ENCODE measurements at places on chromosomes 6 and 20.

DNA sequence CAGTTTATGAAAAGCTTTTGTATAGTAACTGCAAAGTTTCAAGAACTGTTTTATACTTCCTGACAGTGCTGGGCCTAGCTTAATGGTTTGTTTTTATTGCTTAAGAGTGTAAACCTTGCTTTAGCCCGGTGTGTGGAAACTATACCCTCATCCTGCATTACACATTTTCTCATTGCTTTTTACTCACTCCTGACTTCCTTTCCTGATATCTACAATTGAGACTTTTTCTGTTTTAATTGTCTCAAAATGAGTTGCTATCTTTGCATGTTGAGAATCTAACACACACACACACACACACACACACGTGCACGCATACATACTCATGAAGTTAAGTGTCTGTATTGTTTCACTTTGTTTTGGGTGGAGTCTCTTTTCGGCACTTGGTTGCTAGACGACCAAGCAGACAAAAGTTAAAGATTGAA is 16.7 kb downstream of the BMP2 start:
- no peak for DNase-seq

GRCh38 chr6:34374069-34374468 is 18.4 kb downstream of the NUDT3 start:
- DNase-seq = peak; percentile 72

DNA sequence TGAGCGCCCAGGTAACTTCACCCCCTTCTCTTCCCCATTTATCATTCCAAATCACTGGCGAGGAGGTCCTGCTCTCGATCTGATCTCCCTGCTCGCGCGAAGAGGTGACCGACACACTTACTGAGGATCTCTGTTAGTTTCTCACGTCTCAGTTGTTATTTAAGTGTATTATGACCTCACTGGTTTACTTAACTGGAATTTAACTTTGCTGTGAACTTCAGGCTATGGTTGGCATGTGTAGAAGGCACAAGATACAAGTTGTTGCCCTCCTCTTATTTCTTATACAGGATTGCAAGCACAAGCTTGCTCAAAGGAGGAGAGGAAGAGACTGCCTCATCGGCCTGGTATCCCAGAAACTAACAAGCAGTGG is 1.2 kb downstream of the RNF217 start:
- no peak for DNase-seq

- no peak for DNase-seq
Measured at GRCh38 chr6:54624779-54625178, 221.8 kb upstream of the FAM83B start.

DNA sequence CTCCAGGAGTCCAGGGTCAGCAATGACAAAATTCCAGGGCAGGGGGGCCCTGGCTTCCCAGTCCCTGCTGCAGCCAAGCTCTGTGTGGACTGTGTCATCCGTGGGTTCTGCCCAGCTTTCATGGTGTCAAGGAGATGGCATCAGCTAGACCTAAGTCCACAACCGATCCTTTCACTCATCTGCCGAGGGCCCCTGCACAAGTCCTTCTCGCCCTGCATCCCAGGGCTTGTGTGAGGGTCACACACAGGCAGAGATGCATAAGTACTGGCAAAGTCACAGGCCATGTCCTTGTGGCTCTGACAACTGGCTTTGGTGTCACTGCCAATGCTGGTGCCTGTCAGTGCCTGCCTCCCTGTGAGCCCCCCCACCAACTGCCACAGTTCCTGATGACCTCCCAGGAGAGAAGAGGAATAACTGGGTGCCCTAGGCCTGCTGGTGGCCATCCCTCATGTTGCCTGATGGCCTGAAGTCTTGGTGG is 181.4 kb upstream of the CST7 start:
- DNase-seq = no peak

DNA sequence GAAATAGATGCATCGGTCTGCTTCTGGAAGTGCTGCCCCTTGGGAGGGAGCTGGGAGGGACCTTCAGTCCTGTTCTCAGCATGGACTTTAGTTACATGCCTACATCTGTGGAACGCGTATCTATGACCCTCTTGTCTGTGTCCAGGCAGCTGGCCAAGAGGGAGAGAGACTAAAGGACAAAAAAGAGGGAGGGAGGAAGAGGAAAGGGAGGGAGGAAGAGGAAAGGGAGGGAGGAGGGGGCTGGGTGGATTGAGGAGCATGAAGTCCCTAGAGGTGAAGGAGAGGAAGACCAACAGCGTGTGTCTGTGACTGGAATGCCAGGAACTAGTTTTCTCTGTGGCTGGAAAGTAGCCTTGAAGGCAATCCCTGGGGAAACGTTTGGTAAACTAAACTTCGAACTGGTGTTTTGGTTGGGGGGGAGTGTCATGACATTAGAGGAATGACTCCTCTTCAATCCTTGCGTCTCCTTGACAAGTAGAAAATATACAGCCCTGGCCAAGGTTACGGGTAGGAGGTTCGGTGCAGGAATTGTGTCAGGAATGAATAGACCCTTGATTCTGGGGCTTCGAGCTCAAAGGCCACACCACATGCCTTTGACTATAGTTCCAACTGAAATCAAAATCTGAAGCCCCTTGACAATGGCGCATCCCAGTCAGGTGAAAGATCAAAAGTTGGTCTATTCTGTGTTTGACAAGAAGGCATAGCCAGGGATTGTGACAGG is 52.0 kb upstream of the PLEKHG1 start:
- no peak for DNase-seq
